CD4-positive, alpha-beta T cell treated with Interleukin-15 for 4 hours (primary cell): ENCODE measurements at places on chromosomes 7 and 10.

- no peak for DNase-seq
Measured at GRCh38 chr10:79148452-79149344, 79.9 kb downstream of the ZMIZ1 start.

DNA sequence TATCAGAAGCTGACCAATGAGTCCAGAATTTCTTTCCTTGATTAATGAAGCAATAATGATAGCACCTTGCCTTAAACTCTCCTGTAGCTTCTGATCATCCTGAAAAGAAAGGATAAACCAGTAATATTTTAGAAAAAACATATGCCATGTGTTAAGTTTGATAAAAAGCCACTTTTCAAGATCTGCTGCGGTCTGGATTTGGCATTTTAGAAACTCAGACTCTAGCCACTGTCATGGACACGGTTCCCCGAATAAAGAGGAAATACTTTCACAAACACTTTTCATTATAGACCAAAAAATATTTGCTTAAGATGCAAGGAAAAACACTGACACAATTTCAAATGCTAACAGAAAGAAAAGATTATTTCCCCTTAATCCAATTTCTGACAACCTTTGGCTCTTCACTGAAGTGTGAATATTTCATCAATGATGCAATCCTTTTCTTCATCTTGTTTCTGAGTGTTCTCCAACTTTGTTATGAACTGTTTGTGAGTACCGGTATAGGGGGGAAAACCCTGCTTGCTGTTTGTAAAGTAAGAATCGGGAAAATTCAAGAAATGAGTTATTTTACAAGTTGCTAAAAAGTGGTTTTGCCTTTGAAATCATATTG is 329.5 kb downstream of the CRPPA start:
- no peak for DNase-seq

- no peak for DNase-seq
Measured at GRCh38 chr7:29269935-29270334, 75.4 kb downstream of the CHN2 start.

GRCh38 chr7:27091941-27092818 is 3.6 kb downstream of the HOXA1 start:
- no peak for DNase-seq

- no peak for DNase-seq
Measured at GRCh38 chr10:50510517-50511473, 113.0 kb downstream of the SGMS1 start.

- no peak for DNase-seq
Measured at GRCh38 chr7:106795084-106795876, 69.8 kb upstream of the PIK3CG start.

DNA sequence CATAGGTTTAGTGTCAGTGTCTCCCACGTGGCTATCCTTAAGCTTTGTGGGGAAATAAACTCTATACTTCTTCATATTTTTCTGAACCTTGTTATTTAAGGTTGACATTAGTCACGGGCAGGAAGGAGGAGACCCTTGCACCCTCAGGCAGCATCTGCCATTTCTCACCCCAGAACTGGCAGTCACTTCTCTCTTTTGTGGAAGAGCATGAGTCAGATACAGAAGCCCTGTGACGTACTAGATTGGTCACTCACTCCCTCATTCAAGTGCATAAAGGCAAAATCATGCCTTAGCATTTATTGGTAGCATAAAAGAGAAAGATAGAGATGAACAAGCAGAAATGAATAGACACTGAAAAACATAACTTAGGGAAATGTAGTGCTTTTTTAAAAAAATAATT is 206.0 kb upstream of the MDFIC start:
- no peak for DNase-seq

- DNase-seq = no peak
Measured at GRCh38 chr10:129912166-129912917, 51.7 kb downstream of the EBF3 start.

DNA sequence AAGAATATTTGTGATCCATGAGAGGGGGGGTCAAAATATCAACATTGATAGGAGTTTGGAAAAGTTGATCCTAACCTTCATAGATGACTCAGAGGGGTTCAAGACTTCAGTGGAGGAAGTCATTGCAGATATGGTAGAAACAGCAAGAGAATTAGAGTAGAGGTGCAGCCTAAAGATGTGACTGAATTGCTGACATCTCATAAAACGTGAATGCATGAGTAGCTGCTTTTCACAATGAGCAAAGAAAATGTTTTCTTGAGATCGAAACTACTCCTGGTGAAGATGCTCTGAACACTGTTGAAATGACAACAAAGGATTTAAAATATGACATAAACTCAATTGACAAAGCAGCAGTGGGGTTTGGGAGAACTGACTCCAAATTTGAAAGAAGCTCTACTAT is 700.7 kb upstream of the FZD8 start:
- DNase-seq = no peak

DNA sequence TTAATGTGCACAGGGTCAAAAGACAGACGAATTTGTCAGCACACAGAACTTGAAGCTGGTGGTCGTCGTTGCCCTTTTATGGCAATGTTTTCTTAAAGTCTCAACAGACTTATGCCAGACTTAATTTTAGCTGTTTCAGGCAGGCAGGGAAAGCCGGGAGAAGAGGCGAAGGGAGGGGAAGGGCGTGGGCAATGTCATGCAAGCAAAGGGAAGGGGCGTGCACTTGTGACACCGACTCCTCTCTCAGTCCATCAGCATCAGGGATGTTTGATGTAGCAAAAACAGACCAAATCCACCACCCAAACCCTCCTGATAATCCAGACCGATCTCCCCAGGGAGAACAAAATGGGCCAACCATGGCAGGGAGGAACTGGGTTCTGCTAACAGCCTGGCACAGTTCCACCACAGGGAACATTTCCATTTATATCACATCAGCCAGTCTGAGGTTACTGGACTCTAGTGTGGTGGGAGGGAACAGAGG is 118.1 kb upstream of the RHEB start:
- no peak for DNase-seq

GRCh38 chr10:7339510-7339909 is 71.3 kb downstream of the SFMBT2 start:
- DNase-seq = no peak

DNA sequence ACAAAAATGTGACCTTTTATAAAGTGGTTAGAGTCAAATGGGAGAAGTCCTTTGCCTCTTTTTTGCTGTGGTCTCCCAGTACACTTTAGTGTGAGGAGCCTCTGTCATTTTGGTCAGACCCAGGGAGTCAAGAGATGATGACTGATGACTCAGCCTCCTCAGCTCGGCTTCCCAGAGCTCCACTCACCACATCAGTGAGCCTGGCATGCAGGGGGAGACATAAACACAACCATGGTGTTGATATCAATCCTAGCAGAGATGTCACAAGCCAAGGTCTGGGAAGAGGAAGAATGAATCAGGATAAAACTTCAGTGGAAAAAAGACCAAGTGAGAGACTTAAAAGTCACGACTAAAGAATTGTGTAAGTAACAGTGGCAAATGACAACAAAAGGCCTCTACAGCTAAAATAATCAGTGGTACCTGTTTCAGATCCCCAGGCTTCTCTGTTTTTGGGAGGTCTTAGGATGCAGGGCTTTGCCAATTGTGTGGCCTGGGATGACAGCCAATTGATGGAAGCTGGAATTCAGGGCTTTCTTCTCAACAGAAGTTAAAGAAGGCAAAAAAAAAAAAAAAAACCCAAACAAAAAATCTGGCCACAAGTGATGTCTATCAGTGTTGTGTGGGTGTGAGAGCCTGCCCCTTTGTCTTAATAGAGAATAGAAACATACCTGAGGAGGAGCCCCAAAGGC is 50.2 kb downstream of the TFAM start:
- no peak for DNase-seq

DNA sequence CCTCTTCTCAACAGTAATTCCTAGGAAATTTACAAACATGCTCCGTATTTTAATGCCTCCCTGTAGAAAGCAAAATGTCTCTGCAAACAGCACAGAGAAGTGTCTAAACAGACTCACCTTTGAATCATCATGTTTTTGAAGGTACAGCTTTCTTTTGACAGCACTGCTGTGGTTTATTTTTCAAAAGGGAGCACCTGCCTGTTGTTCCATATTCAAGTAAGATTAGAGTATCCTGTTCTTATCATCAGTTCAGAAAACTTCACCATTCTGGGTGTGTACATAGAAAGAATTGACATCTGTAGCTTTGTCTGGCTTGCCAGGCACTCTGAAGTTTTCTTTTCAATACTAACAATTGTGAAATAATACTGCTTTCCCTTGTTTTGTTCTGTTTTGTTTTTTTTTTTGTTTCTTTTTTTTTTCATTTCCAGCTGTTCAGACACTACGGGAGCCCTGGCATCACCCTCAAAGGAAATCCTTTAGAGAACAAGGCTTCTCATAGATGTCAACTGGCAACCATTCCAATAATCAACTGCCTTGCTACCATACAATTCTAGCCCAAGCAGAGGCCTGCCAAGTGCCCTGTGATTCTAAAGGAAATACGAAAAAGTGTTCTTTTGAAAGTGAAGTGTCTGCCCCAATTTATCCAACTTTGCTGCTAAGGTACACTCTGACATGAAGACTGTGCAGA is 275.9 kb downstream of the PRPF18 start:
- DNase-seq = no peak
